ENCODE measurements at places on chromosomes 1 and 21.

- DNase-seq, result no peak
These were observed 127.5 kb downstream of the LBR start for GRCh38 chr1:225300381-225300780.

DNA sequence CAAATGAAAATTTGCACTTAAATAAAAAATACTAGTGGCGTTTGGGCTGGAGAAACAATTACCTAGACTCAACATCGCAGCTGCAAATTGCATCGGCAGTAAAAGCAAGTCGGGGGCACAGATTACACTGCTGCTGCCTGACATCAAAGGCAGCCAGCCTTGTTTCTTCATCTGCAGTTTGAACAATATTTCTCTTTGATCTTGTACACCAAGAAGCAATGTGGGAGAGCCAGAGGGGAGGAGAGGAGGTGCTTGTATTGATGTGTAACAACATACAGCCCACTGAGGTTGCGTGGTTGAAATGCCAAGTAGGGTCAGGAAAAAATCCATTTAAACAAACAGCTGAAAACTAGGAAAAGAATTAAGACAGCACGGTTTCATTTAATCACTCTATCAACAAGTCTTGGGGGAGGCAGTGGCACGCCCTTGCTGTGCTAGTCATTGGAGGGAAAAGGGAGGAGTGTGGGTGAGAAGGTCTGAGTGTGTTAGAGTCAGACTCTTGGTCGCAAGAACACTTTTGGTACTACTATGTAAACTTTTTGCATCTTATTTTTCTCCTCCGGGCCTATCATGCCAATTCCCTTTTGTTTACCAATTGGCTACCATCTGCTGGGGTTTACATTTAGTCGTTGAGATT is 456.5 kb downstream of the OMA1 start:
- DNase-seq, result no peak

GRCh38 chr1:38587766-38588165 is 271.8 kb downstream of the RRAGC start:
- no peak for DNase-seq

DNA sequence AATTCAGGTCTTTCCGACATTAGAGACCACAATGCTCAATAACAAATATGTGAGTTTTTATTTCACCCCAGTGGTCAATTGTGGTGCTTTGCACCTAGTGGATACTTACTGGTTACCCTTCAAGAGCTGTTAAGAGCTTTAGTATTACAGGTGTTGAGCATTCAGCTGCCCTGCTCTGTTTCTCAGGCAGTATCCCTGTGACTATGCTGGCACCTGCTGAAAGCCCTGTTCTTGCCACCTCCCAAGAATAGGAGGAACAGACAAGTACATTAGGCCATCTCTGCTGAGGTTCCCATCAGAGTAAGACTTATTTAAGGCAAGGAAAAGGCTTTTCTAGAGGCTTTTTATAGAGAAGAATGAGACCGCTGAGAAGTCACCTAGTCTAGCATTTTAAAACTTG is 60.8 kb downstream of the NOS1AP start:
- no peak for DNase-seq

- DNase-seq, result no peak
These were observed 75.5 kb downstream of the LRRC8D start for GRCh38 chr1:89896105-89896942.

DNA sequence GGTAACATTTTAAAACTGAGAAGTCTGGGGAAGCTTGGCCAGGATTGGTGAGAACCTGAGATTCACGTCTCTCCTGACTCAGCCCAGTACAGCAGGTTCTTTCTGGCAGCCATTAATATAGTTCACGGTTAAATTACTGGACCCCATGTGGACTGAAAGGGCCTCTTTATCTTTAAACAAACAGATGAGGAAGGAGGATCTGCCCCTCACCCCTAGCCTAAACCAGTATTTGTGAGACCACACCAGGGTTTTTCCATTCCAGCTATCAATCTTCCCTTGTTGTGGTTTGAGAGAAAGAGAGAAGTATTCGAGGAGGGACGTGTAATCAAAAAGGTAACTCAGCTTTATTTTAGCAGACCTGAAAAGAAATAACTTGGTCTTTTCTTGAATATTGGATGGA is 137.1 kb downstream of the PROX1 start:
- DNase-seq, result no peak

DNA sequence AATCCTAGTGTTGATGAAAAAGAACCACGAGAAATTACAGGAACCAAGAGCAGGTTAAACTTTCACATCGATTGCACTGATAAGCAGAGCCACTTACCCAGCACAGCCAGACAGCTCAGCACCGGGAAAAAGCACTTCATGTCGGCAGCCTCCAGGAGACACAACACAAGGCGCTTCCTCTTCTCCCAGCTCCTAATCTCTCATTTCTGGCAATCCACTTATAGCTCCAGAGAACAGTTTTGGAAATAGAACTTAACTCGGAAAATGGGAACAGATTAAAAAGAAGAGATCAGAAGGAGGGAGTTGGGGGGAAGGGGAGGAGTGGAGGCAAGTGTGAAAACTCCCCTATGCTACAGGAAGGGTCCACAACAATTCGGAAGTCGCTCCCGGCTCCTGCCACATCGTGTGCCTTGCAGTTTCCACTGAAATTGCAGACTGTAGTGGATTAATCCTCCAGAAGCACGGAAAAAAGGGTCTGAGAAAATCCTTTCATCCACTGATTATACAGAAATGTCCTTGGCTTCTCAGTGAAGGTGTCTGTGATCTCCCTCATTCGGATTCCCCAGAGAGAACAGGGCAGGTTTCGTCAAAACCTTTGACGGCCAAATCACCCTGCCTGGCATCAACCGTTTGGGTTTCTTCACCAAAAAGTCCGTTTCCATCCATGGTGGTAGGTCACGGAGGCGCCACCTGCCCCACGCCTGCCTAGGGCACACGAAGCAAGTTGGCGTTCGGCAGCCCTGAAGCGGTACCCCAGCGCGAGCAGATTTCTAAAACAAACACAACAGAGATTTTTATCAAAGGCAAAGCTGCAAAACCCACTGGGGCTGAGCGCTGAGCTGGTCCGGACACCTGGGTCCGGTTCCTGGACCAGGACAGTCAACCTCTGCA is 1.1 kb downstream of the IGSF3 start:
- DNase-seq, result no peak

- no peak for DNase-seq
These were observed 25.0 kb downstream of the MCOLN2 start for GRCh38 chr1:84971957-84972356.

GRCh38 chr21:35298757-35299156 is 249.7 kb upstream of the RUNX1 start:
- DNase-seq, result no peak

- no peak for DNase-seq
These were observed 15.4 kb downstream of the TIE1 start for GRCh38 chr1:43315963-43316737.

- peak; percentile 51 for DNase-seq
These were observed 434 bp downstream of the EVA1B start for GRCh38 chr1:36322786-36323635.

- no peak for DNase-seq
These were observed 17.7 kb downstream of the LURAP1 start for GRCh38 chr1:46220808-46221207.

GRCh38 chr1:167797015-167797414 is 75.2 kb downstream of the MPZL1 start:
- no peak for DNase-seq

DNA sequence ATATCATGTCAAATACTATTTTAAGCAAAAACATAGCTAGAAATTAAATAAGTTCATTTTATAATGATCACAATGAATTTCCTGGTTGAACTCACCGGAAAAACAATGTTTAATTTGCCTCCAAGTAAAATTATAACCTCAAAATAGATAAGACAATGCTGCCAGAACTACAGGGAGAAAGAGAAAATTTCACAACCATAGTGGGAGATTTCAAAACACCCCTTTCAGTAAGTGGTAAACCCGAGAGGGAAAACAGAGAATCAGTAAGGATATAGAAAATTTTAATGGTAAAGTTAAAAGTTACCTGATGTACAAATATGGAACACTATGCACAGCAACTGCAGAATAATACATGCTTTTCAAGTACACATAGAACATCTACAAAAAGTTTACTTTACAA is 43.2 kb upstream of the PLA2G4A start:
- DNase-seq, result no peak

- no peak for DNase-seq
These were observed 704.9 kb upstream of the CHRM3 start for GRCh38 chr1:238681451-238681850.

GRCh38 chr21:26471099-26471471 is 102.0 kb downstream of the CYYR1 start:
- no peak for DNase-seq

- DNase-seq, result no peak
These were observed 159.4 kb downstream of the BARHL2 start for GRCh38 chr1:90557706-90558105.

- DNase-seq, result no peak
These were observed 19.1 kb downstream of the DDAH1 start for GRCh38 chr1:85445906-85446305.

GRCh38 chr1:15259622-15260007 is 12.6 kb downstream of the FHAD1 start:
- no peak for DNase-seq

- DNase-seq, result no peak
These were observed 1.6 kb upstream of the KDF1 start for GRCh38 chr1:26961826-26962225.

DNA sequence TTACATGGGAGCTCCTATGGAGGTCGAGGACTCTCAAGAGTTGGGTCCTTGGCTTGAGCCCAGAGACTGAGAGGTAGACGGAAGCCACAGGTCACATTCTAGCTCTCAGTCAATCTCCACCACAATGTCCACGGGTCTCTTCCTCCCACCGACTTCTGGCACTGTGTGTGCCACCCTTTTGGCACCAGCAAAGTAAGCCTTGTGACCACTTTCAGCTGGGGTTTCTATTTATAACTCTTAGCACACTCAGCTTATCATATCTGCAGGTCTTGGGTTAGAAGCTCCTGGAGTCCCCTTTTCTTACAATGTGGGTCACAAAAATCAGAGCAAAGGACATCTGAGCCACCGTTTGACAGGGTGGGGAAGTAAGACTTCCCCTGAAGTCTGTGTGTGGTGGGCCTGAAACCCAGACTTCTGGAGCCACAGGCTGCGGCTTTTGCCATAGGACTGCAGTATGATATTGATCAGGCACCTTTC is 28.3 kb downstream of the NCMAP start:
- no peak for DNase-seq

GRCh38 chr1:30878559-30878958 is 30.0 kb downstream of the SDC3 start:
- no peak for DNase-seq

GRCh38 chr1:172967936-172968335 is 82.8 kb downstream of the TNFSF18 start:
- no peak for DNase-seq

DNA sequence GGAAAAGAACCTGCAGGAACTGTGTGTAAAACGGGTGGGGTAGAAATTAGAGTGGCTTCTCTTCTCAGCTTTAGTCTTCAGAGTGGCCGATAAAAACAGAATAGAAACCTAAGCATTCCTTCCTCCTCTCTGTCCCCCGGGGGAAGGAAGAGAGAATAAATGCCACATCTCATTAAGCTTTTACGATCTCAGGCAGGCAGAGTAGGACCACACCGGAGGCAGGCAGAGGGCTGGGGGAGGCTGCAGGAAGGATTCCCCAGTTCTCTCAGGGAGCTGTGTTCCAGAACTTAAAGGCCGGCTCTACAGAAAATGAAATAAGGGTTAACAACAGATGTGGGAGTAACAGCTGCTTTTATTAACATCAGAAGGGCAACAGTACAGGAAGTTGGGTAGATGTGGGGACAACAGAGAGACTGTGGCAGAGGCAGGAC is 24.5 kb upstream of the MEF2D start:
- no peak for DNase-seq

- DNase-seq, result no peak
These were observed 608.5 kb upstream of the USP24 start for GRCh38 chr1:55823541-55824250.

DNA sequence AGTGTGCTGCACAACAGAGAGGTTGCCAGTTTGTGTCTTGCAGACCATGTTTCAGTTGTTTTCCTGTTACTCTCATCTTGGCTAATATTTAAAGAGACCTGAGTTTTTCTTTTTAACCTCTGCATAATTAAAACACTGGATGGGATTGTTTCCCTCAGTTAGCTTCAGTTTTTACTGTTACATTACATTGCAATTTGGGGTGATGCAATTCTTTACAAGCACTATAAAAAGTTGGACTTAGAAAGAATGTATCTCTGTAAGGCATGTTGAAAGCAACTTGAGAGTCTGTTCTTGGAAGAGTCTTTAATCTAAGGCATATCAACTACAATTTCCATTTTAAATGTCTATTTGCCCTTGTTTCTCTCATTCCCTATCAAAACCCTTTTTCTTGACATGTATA is 99.1 kb downstream of the DNM3 start:
- DNase-seq, result no peak

- no peak for DNase-seq
These were observed 18.9 kb downstream of the GRIK1 start for GRCh38 chr21:29920938-29921337.

GRCh38 chr1:232383455-232384123 is 246.3 kb downstream of the SIPA1L2 start:
- DNase-seq, result no peak

GRCh38 chr1:150221552-150221951 is 14.4 kb downstream of the ANP32E start:
- no peak for DNase-seq

GRCh38 chr1:198937231-198938031 is 298.6 kb downstream of the PTPRC start:
- peak; percentile 41 for DNase-seq

- DNase-seq, result no peak
These were observed 66.8 kb downstream of the OBSCN start for GRCh38 chr1:228274452-228275178.

GRCh38 chr1:111733183-111733991 is 5.8 kb downstream of the INKA2 start:
- DNase-seq, result no peak

DNA sequence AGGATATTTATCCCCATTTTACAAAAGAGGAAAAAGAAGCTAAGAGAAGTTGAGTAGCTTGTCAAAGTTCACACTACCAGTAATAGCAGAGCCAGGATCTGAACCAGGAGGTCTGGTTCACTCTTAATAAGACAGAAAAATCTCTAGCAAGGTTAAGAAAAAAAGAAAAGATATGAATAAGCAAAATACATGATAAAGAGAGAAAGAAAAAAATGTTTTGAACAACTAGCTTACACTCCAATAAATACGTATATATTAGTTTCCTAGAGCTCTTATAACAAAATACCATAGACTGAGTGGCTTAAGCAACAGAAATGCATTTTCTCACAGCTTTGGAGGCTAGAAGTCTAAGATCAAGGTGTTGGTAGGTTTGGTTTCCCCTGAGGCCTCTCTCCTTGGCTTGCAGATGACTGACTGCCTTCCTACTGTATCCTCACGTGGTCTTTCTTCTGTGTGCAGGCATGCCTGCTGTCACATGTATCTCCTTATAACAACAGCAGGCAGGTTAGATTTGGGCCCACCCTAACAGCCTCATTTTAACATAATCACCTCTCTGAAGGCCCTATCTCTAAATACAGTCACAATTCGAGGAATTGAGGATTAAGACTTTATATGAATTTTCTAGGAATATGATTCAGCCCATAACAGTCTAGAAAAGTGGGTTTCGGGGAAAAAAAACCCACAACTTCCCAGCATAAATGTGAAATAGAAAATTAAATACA is 60.4 kb downstream of the LEPR start:
- no peak for DNase-seq
